ENCODE measurements at places on chromosomes 6 and 20.

- no peak for DNase-seq
Measured at GRCh38 chr20:45963059-45964005, 8.7 kb downstream of the ZNF335 start.

- DNase-seq = no peak
Measured at GRCh38 chr20:7155794-7156193, 388.3 kb downstream of the BMP2 start.

DNA sequence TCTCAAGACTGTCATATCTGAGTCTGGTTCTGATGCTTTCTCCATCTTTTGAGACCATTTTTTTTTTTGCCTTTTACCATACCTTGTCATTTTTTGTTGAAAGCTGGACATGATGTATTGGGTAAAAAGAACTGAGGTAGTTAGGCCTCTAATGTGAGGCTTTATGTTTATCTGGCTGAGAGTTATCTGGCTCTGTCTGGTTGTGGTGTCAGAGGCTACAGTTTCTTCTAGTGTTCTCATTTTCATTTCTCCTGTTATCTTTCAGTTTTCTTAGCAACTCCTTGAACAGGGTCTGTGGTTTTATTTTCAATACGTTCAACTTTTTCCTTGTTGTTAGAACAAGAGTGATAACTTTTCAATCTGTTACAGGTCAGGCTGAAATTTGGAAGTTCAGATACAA, 49.2 kb upstream of the ATXN1 start:
- DNase-seq = no peak

DNA sequence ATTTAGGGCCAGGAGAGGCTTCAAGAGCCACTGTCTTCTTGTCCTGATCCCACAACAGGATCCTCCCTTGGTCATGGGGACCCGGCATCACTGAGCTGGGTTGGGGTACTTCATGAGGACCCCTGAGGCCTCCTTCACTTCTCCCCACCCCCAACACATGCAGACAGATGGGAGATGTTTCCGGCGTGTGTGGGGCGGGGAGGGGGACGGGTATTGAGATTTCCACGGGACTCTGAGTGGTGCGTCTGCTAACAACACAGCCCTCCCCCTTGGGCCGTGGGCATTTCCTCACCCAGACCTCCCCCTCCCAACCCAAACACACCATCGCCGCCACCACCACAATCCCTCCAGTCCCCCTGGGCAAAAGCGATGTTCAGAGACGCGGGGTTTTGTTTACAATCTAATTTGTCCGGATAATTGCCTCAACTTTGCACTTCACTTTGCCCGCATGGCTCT, 906 bp upstream of the FOXP4 start:
- DNase-seq = no peak

- DNase-seq = no peak
Measured at GRCh38 chr20:9615766-9616454, 101.5 kb downstream of the LAMP5 start.

GRCh38 chr6:106609699-106610098, 19.6 kb downstream of the RTN4IP1 start:
- DNase-seq = no peak

DNA sequence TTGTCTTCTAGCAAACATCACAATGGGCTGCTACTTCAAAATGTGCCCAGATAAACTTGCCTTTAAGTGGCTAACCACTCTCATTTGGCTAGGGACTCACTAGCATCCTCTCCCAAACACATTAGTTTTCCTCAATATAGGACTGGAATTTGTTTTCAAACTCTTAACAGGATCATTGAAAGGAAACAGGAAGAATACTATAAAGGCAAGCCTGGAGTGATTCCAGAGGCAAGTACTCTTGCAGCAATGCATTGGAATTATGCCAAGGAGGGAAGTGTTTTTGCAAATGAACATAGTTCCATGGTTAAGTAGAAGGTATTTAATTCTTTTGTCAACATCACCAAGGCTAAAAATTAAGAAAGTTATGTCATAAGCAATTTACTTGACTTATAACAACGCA, 12.2 kb downstream of the EPHA7 start:
- no peak for DNase-seq

- no peak for DNase-seq
Measured at GRCh38 chr6:144062786-144063185, 32.6 kb downstream of the SF3B5 start.

DNA sequence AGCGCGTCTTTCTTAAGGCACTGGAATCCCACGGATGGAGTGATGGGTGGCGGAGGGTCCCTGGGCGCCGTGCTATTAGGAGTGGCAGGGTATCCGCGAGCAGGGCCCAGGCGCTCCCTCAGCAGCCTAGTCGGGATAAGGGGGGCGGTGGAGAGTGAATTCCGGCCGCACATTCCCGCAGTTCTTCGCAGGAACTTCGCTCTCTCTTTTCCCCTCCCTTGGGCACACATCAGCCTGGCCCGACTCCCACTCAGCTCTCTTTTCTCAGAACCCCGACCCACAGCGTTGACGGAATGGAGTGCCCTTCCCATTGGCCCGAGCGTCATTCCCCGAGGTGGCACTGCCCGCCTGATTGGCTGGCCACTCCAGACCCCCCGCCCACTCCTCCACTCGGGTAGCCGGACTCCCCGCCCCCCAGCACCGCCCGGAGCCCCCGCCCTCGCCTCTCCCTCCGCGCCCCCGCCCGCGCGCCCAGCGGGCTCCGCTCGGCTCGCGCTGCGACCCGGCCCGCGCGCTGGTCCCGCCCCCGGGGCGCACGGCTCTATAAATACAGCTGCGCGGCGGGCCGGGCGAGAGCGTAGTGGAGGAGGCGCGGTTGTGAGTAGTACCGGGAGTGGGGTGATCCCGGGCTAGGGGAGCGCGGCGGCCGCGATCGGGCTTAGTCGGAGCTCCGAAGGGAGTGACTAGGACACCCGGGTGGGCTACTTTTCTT, at the start of gene ID4:
Gene ID4 (plus strand): TSS at position 572 of the 712 bp plus-strand sequence. CDS start 385 bp downstream, outside the sequence.
- no peak for DNase-seq

- no peak for DNase-seq
Measured at GRCh38 chr20:20224806-20225205, 143.1 kb upstream of the INSM1 start.
